Ureter (tissue), 1 donor: ENCODE measurements at places on chromosomes 5 and 9. TPM values are rescaled to one million over a fixed set of nuclear protein-coding genes. Genes with fewer than 3 reads are reported as not detected.

GRCh38 chr5:39713250-39713916, 288.6 kb upstream of the DAB2 start:
- no peak for DNase-seq

CRHBP gene
- 2.0 TPM for total RNA-seq

GRCh38 chr5:57695179-57695578, 212.6 kb upstream of the ACTBL2 start:
- DNase-seq = no peak

GRCh38 chr9:84789463-84789830, 119.9 kb downstream of the NTRK2 start:
- no peak for DNase-seq

DNA sequence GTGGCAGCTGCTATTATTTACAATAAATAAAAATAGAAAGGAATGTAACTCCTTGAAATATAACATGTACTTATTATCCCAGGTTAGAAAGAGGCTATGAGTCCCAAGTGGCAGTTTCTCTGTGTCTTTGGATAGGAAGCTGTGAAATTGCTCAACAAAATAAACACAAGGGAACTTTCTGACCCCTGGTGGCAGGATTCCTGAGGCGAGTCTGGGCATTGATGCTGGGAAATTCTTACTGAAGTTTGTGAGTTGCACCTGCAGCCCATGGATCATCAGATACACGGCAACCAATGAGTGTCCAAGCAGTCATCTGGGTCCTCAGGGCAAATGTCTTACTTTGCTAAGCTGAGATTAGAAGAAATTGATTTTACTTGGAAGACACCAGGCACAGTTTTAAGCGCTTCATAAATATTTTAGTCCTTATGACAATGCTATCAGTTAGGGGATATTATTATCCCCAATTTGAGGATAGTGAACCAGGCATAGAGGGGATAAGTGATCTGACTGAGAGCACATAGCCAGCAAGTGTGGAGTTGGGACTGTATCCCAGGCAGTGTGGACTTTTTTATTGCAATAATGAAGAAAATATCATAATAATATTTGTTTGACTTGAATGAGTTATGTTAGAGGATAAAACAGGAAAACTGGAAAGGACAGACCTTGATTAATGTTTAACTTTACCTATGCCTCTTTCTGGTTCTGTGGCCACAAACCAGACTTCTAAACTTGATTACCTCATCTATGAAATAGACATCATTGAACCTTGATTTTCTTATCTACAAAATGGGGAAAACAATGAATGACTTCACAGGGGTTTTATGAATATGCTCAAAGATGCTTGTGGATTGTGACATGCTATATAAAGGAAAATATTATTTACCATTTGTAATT, 265.5 kb upstream of the ADAMTSL1 start:
- no peak for DNase-seq

ZBTB26 gene
- total RNA-seq = 10.7 TPM

C9orf50 gene
- not detected for total RNA-seq

SVEP1 gene
- 19.7 TPM for total RNA-seq

OGN gene
- 18.1 TPM for total RNA-seq

DNA sequence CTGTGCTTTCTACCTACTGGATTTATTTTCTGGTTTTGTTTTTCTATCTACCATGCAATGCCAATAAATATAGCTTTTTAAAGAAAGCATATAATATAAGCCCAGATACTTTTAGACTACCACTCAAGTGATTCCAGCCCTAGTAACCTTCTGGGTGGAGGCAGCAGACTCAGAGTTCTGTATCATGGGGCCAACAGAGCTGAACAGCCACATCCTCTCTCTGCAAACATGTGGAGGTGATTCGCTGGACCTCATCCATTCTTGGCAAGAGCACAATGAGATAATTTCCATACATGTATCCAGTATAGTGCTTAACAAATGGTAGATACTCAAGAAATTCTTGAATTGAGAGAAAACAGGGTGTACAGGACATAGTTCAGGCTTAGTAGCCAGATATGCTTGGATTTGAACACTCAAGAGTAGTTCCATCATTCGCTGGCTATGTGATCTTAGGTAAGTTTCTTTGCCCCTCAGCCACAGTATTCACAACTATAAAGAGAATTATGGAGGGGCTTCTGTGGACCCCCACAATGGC, 124.5 kb downstream of the ASTN2 start:
- DNase-seq = no peak

DNA sequence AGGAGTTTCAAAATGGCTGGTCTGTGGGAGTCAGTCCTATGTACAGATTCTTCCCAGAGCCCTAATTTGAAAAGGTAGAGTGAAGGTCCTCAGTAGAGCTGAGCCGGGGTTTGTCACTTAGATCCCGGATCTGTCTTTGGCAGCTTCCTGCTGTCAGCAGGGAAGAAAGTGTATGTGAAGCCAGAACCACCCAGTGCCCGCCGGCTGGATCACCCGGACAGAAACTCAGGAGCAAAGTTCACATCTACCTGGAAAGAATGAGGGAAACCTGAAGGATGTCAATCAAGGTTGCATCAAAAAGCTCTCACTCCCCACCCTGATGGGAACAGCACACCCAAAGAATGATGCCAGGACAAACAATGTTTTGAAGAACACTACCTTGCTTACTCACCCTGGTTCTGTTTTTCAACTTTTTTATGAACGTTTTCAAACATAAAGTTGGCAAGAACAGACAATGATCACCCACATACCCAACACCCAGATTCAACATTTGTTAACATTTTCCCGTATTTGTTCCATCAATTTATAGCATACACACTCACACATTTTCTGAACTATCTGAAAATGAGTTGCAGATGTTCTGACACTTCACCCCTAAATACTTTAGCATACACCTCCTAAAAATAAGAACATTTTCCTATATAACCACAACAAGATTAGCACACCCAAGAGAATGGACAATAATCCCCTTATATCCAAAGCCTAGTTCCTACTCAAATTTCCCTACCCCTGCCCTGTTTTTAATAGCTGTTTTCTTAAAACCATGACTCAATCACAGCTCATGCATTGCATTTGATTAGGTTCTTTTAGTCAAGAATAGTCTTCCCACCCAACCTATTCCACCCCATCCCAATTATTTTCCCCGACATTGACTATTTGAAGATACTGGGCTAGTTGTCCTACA, 133.9 kb downstream of the LHFPL2 start:
- DNase-seq = no peak

- DNase-seq = no peak
Measured at GRCh38 chr9:136060671-136061371, 34.3 kb downstream of the NACC2 start.

- DNase-seq = no peak
Measured at GRCh38 chr9:98887918-98888510, 55.7 kb upstream of the COL15A1 start.

SLC36A2 gene
- not detected for total RNA-seq

DNA sequence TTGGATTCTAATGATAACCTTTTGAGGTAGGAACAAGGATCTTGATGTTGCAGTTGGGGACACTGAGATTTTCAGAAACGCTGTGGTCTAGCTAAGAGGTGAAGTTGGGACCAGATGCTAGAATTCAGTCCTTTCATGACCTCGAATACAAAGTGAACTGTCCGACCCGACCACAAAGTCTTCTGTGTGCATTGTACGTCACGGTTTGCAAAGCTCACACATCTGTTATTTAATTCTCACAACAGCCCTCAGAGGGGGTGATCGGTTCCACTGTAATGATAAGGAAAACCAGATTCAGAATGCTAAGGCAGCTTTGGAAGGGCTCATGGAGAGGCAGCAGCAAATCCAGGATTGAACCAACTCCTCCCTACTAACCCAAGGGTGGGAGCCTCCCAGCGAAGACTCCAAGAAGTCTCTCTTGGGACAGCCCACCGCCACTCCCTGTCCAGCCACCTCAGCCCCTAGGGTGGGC, 16.6 kb upstream of the KIF12 start:
- no peak for DNase-seq

QRFP gene
- total RNA-seq = not detected

DNA sequence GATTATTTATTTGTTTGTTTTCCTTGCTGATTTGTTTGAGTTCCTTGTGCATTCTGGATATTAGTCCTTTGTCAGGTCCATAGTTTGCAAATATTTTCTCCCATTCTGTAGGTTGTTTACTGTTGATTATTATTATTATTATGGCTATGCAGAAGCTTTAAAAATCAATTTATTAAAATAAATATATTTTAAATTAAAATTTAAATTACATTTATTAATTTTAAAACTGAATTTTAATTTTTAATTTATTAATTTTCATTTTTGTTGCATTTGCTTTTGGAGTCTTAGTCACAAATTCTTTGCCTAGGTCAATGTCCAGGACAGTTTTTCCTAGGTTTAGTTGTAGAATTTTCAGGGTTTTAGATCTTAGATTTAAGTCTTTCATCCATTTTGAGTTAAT, 50.9 kb downstream of the SVEP1 start:
- no peak for DNase-seq
